Right lobe of liver (tissue), 6 donors: ENCODE measurements at places on chromosomes 13 and 19. TPM values are rescaled to one million over a fixed set of nuclear protein-coding genes. Genes with fewer than 3 reads are reported as not detected.

DNA sequence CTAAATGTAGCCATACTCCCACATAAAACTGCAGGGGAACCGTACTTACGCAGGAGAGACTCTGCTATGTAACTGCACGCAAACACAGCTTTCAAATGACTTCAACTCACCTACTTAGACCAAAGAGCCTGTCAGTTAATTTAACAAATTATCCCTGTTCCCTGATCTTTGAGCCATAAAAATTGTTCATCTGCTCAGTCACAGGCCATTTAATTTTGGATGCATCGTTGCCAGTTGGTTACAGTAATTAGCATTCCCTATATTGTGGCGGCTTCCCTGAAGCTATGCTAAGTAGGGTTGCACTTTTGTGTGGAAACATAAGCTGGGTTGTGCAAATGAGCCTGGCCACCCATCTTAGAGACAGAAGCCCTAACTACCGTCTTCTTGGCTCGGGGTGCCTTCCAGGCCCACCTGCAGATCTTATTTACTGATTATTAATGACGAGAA is 21.2 kb upstream of the OBI1 start:
- no peak for DNase-seq
- no peaks in the 10 kb centered on the region for H3K36me3 ChIP-seq
- no peak overlapping the region for H3K4me3 ChIP-seq

DNA sequence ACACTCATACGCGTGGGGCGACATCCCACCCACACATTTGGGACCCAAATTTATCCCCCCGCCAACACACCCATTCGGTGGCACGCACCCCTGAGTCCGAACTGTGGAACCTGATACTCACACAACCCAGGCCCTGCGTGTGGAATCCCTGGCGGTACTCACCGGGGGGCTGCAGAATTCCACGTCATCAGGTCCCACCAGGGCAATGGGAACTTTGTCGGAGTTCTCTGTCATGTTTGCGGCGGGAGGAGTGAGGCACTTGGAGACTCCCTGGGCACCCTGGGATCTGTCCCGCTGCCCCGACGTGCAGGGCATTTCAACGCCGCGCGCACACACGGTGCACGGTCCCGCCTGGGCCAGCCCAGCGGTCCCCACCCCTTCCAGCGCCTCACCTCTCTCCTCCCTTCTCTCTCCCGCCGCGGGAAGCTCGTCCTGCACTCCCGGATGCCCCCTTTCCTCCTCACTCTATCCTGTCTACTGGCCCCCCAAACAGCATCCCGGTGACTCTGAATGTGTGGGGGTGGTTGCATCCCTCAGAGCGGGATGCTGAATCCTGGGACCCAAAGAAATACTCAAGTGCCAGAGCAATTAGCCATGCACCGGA is at the start of gene CNMD:
Gene CNMD (minus strand): TSS at position 353 of the 604 bp plus-strand sequence. CDS start 119 bp downstream, at position 234.
- H3K4me3 ChIP-seq = no peak within 1 kb of the TSS
- DNase-seq = no peak
- H3K4me1 ChIP-seq = no peaks in the 10 kb centered on the region
- H3K27ac ChIP-seq = no peak within 1 kb of the TSS
- peaks cover 12% of the 10 kb centered on the region for H3K27me3 ChIP-seq

DNA sequence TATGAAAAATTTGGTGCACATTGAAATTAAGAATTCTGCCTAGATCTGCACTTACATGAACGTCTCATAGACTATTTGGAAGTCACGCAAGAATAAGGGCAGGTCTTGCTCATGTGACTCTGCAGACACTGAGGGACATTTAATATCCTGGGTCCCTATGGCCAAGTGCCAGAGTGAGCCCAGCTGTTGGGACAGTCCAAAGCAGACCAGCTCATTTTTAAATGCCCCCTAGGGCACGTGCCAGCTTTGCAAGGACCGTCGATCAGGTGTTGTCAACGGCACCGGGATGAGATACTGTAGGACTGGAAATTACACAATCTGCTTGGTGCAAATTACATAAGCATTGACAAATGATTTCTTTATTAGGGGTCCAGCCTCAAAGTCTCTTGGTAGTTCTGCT is 293.6 kb downstream of the TEX29 start:
- no peak overlapping the region for H3K4me3 ChIP-seq
- no peaks in the 10 kb centered on the region for H3K27me3 ChIP-seq
- H3K36me3 ChIP-seq = no peaks in the 10 kb centered on the region
- no peaks in the 10 kb centered on the region for H3K4me1 ChIP-seq
- H3K27ac ChIP-seq = peak overlapping the region; percentile 69

DNA sequence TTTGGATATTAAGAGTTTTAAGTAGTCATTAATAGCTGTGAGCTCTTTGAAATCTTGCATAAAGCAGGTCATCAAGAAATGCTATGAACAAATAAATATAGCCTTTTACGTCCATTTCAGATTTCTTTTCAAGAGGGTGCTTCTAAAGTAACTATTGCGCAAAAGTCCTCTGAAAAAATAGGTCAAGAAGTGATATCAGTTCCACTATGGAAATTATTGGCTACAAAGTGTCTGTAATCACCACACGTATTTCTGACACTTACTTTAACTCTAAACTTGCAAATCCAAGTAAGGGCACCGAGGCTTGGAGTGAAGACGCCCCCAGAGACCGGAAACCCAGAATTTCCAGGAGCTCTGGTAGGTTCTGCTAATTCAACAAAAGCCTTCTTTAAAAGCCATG is 44.9 kb upstream of the STARD13 start:
- H3K4me1 ChIP-seq = no peaks in the 10 kb centered on the region
- H3K27me3 ChIP-seq = no peaks in the 10 kb centered on the region

DNA sequence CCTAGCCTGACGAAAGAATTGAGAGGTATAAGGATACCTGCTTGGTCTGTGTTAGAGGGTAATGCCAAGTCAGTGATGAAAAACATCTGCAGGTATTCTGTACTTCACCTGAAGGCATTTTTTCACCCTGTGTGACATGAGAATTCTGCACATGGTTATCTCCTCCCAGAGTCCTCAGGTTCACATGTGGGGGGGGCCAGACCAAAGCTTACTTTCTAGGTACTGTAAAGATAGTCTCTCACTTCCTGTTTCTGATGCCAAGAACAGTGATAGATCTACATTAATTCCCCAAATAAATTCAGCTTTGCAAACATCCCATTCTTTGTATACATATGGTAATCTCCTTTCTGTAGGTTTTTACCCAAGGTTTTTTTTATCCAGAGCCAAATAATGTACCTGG is 53.4 kb downstream of the GPC6 start:
- no peak overlapping the region for H3K4me3 ChIP-seq
- H3K27me3 ChIP-seq = no peaks in the 10 kb centered on the region
- H3K4me1 ChIP-seq = peaks cover 4% of the 10 kb centered on the region
- no peak overlapping the region for H3K27ac ChIP-seq
- H3K36me3 ChIP-seq = no peaks in the 10 kb centered on the region
- DNase-seq = no peak

DNA sequence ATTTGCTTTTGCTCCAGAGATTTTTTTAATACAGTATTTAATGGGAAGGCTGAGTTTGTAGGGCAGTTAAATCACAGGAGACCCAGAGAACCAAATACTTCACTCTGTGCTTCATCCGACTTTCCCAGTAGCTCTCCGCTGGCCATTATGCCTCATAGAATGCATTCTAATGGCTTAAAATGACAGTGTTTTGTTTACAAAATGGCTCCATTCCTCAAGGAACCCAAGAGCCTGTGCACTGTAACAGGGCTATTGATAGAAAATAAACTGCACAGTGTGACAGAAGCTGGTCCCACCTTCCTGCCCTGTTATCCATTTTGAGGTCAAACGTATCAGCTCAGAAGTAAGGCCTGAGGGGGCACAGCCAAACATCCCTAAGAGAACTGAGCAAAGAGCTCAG is 136.5 kb downstream of the RAP2A start:
- DNase-seq = no peak
- no peaks in the 10 kb centered on the region for H3K27me3 ChIP-seq
- no peak overlapping the region for H3K27ac ChIP-seq
- H3K4me1 ChIP-seq = no peaks in the 10 kb centered on the region

- H3K27ac ChIP-seq = no peak overlapping the region
- H3K4me1 ChIP-seq = no peaks in the 10 kb centered on the region
- H3K27me3 ChIP-seq = no peaks in the 10 kb centered on the region
- H3K36me3 ChIP-seq = no peaks in the 10 kb centered on the region
- no peak for DNase-seq
These were observed 31.4 kb upstream of the TPTE2 start for GRCh38 chr13:19592657-19593180.

GRCh38 chr13:59318320-59318930 is 845.3 kb downstream of the DIAPH3 start:
- no peaks in the 10 kb centered on the region for H3K4me1 ChIP-seq
- no peak overlapping the region for H3K4me3 ChIP-seq
- no peaks in the 10 kb centered on the region for H3K27me3 ChIP-seq
- no peak overlapping the region for H3K27ac ChIP-seq
- peak; percentile 65 for DNase-seq

- H3K4me1 ChIP-seq = peaks cover 50% of the 10 kb centered on the region
- no peak overlapping the region for H3K4me3 ChIP-seq
- DNase-seq = peak; percentile 71
- no peaks in the 10 kb centered on the region for H3K36me3 ChIP-seq
- no peak overlapping the region for H3K27ac ChIP-seq
These were observed 15.2 kb downstream of the PLEKHF1 start for GRCh38 chr19:29680447-29680846.

DNA sequence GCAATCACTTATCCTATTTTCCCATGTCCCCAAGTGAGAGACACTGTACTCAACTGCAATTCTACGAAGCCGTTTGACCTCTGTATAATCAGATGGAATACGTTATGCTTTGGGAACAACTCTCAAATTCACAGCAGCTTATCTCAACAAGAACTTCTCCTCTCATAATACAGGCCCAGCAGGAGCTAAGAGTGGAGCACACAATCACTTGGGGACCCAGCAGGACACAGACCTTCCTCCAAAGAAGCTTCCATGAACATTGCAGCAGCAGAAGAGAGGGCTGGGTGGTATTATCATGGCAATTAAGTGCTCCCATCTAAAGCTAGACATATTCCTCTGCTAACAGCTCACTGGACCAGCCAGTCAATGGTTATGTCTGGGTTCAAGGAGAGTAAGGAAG is 428.3 kb upstream of the MIR17HG start:
- H3K27me3 ChIP-seq = no peaks in the 10 kb centered on the region
- no peaks in the 10 kb centered on the region for H3K36me3 ChIP-seq
- H3K4me3 ChIP-seq = no peak overlapping the region

GRCh38 chr19:925087-925525 is 729 bp upstream of the ARID3A start:
- no peaks in the 10 kb centered on the region for H3K36me3 ChIP-seq
- no peaks in the 10 kb centered on the region for H3K4me1 ChIP-seq
- H3K4me3 ChIP-seq = peak overlapping the region; percentile 76
- DNase-seq = no peak
- H3K27me3 ChIP-seq = no peaks in the 10 kb centered on the region

DNA sequence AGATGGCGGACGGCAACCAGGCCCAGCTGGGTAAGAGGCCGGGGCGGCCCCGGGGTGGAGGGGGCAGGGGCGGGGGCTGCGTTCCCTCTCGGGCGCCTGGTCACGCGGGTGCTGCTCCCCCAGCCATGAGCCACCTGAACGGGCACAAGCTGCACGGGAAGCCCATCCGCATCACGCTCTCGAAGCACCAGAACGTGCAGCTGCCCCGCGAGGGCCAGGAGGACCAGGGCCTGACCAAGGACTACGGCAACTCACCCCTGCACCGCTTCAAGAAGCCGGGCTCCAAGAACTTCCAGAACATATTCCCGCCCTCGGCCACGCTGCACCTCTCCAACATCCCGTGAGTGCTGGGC is 11.1 kb downstream of the PTBP1 start:
- no peak for DNase-seq
- H3K27me3 ChIP-seq = no peaks in the 10 kb centered on the region

DNA sequence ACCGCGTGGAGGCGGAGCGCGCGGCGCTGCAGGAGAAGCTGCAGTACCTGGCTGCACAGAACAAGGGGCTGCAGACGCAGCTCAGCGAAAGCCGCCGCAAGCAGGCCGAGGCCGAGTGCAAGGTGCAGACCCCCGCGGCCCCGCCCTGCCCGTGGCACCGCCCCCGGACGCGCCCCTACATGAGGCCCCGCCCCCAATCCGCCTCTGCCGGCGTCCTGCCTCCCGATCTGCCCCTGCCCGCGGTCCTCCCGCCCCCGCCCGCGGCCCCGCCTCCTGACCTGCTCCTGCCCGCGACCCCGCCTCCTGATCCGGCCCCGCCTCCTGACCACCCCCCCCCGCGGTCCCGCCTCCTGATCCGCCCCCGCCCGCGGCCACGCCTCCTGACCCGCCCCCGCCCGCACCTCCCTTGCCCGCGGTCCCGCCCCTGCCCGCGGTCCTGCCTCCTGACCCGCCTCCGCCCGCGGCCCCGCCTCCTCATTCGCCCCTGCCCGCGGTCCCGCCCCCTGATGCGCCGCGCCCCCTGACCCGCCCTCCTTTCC is 11.7 kb downstream of the PRR36 start:
- no peaks in the 10 kb centered on the region for H3K27me3 ChIP-seq
- no peak overlapping the region for H3K27ac ChIP-seq

- no peak overlapping the region for H3K4me3 ChIP-seq
- H3K27me3 ChIP-seq = no peaks in the 10 kb centered on the region
- DNase-seq = no peak
- H3K4me1 ChIP-seq = no peaks in the 10 kb centered on the region
- H3K36me3 ChIP-seq = no peaks in the 10 kb centered on the region
- H3K27ac ChIP-seq = no peak overlapping the region
These were observed 9.1 kb downstream of the AP2A1 start for GRCh38 chr19:49775742-49776370.

DNA sequence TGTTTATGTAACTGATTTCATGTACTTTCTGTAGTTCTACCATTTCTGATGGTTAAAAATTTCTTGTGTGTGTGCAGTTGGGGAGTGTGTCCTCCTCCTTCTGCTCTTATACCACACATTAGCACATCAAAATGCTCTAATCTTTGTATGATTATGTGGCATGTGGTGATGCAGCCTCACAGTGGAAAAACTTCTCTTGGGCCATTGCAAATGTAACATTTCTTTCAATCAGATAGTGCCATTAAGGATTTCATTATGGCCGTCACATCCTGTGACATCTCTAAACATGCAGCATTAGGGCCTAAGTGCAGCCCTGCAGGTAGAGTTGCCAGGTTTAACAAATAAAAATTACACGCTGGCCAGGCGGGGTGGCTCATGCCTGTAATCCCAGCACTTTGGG is 24.9 kb upstream of the ALOX5AP start:
- DNase-seq = no peak
- no peaks in the 10 kb centered on the region for H3K27me3 ChIP-seq
- H3K27ac ChIP-seq = no peak overlapping the region

- no peaks in the 10 kb centered on the region for H3K4me1 ChIP-seq
- no peak overlapping the region for H3K27ac ChIP-seq
- peaks cover 10% of the 10 kb centered on the region for H3K27me3 ChIP-seq
- no peak overlapping the region for H3K4me3 ChIP-seq
- DNase-seq = no peak
- no peaks in the 10 kb centered on the region for H3K36me3 ChIP-seq
These were observed 4.7 kb upstream of the SHKBP1 start for GRCh38 chr19:40571831-40572495.

GRCh38 chr13:56752636-56753035 is 388.1 kb upstream of the PRR20A start:
- DNase-seq = no peak
- H3K4me3 ChIP-seq = no peak overlapping the region
- no peak overlapping the region for H3K27ac ChIP-seq

- H3K27me3 ChIP-seq = no peaks in the 10 kb centered on the region
- peak; percentile 45 for DNase-seq
- no peak overlapping the region for H3K27ac ChIP-seq
- H3K36me3 ChIP-seq = no peaks in the 10 kb centered on the region
- H3K4me1 ChIP-seq = no peaks in the 10 kb centered on the region
These were observed 133.9 kb upstream of the ARGLU1 start for GRCh38 chr13:106701771-106702341.

Gene RAB11B
- total RNA-seq = 27.2 TPM

Gene LTBP4
- 35.7 TPM for total RNA-seq

Gene FXYD1
- 180 TPM for total RNA-seq

Gene LILRA1
- total RNA-seq = 1.1 TPM

Gene BRCA2
- total RNA-seq = 0.75 TPM

Gene GNG7
- 3.6 TPM for total RNA-seq

Gene NCCRP1
- not detected for total RNA-seq

Gene TUBB4A
- total RNA-seq = 19.2 TPM

Gene PLEKHF1
- total RNA-seq = 10.0 TPM

Gene ZNF93
- 0.87 TPM for total RNA-seq
